ELR (cell line): ENCODE measurements at places on chromosomes 12 and 14.

- peak; percentile 60 for DNase-seq
These were observed 212.6 kb downstream of the SLC16A7 start for GRCh38 chr12:59808317-59808910.

DNA sequence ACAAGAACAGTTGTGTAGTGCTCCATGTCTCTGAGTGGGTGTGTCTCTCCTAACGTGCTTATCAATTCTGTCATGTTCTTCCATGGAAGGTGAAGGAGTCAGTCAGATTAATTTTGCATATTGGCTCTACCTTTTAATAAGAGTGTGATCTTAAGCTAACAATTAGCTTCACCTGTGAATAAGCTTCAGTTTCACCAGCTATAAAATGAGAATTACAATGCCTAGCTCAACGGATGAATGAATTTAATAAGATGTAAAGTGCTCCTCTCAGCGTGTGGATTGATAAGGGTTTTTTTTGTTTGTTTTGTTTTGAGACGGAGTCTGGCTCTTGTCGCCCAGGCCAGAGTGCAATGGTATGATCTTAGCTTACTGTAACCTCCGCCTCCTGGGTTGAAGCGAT is 32.7 kb downstream of the CCDC175 start:
- DNase-seq = no peak

GRCh38 chr14:61099216-61099835 is 118.3 kb downstream of the SLC38A6 start:
- no peak for DNase-seq

DNA sequence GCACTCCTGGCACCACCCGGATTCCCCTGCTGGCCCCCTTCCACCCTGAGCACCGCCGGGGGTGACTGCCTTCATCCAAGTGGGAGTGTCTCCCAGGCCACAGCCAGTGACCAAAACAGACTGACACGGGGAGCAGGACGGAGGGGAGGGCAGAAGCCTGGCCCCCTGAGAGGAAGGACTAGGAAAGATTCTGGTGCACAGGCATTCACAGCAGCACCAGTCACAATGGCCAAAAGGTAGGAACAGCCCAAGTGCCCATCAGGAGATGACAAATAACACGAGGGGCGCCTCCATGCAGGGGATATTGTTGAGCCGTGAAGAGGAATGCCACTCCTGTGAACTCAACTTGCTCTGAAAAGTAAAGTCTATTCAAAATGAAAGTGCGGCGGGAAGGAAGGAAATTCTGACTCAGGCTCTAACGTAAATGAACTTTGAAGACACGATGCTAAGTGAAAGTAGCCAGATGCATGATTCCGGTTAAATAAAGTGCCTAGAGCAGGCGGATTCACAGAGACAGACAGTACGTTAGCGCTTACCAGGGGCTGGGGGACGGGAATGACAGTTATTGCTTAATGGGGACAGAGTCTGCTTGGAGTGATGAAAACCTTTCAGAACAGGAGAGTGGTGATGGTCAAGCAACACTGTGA is 146.1 kb upstream of the NCOR2 start:
- peak; percentile 80 for DNase-seq

- no peak for DNase-seq
These were observed 134.1 kb downstream of the SLC41A2 start for GRCh38 chr12:104823985-104824461.

DNA sequence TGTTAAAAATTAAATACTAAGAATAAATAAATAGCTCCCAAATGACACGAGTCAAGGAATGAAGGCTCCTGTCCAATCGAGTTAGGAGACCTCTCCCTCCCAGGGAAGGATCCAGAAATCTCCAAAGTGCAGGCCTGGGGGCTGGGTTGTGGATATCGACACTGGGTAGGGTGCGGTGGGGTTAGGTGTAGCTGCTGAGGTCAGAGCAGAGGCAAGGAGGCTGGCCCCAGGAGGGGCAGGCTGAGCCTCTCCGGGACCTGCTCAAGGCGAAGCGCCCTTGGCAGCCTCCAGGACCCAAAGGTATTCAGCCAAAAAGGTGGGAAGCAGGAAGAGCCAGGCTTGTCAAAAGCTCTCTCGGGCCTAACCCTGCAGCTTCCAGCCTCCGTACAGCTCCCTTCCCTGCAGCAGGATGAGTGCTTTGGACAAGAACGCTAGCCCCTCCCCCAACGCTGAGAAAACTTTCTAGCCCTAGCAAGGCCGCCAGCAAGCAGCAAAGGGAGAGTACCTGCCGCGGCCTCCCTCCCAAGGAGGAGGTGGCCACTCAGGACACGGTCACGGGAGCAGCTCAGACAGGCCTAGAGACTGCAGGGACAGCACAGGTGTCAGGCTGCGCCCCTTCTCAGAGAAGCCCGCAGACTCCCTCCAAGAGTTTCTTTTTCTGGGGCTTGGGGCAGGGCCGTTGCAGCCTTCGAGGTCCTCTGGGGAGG is 3.7 kb upstream of the PNMA1 start:
- no peak for DNase-seq

GRCh38 chr12:124742678-124743077 is 121.0 kb downstream of the SCARB1 start:
- no peak for DNase-seq

GRCh38 chr14:76426161-76426696 is 50.3 kb downstream of the ESRRB start:
- peak; percentile 11 for DNase-seq

DNA sequence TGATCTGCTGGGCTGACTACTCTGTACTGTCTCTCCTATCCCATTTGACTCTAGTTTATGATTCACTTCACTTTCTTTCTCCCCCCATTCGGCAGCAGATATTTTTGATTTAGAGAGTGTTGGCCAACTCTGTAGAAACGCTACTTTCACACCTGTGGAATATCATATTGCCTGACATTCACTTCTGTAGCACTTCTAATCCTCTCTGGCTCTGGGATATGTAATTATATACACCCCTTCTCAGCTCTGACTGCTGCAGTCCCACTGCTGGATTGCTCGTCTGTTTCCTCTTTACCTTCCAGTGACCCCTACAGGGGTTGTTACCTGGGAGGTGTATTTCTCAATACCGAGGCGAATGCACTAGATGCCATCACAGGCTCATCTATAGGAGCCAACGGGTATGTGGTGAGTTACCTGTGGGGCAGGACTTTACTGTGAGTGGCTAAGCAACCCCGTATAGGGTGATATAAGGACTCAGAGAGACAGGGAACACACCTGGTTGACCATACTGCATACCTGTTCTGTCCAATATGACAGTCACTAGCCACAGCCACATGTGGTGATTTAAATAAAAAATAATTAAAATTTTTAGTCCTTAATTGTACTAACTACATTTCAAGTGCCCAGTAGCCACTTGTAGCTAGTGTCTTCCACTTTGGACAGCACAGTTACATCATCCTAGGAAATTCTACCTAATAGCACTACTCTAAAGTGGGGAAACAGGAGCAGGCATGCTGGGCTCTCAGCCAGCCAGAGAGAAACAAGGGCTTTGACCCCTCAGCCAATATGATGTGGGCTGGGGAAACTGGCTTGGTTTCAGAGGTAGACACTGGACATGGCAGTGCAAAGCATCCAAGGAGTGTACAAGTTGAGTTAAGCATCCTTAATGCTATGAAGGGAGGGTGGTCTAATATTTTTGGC is 95.0 kb downstream of the C12orf75 start:
- DNase-seq = no peak

- DNase-seq = no peak
These were observed 48.2 kb upstream of the VSX2 start for GRCh38 chr14:74190927-74191575.

GRCh38 chr12:106582641-106583230 is at the start of gene RFX4:
TSS of gene RFX4 (plus strand) at chr12:106583004. CDS start at chr12:106583321, 317 bp downstream.
- peak; percentile 13 for DNase-seq

- DNase-seq = peak; percentile 45
These were observed 5.2 kb upstream of the ATG14 start for GRCh38 chr14:55416866-55417265.

DNA sequence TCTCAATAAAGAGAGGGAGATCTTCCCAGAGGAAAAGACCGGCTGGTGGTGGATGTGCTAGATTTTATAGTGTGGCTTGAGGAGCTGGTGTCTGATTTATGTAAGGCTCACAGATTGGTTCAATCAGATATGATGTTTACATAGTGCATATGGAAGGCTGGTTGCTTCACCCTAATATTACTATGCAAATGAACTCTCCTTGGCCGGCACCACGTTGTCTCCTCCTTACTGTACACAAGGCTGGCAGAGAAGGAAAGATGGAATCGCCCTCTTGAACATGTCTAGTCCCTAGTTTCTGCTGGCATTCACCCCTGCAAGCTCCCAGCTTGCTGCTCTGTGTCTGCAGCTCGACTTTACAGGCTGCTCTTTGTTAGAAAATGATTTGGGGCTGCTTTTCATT is 8.9 kb downstream of the FAM186A start:
- DNase-seq = no peak

- no peak for DNase-seq
These were observed 17.9 kb upstream of the CLEC7A start for GRCh38 chr12:10147714-10148403.

DNA sequence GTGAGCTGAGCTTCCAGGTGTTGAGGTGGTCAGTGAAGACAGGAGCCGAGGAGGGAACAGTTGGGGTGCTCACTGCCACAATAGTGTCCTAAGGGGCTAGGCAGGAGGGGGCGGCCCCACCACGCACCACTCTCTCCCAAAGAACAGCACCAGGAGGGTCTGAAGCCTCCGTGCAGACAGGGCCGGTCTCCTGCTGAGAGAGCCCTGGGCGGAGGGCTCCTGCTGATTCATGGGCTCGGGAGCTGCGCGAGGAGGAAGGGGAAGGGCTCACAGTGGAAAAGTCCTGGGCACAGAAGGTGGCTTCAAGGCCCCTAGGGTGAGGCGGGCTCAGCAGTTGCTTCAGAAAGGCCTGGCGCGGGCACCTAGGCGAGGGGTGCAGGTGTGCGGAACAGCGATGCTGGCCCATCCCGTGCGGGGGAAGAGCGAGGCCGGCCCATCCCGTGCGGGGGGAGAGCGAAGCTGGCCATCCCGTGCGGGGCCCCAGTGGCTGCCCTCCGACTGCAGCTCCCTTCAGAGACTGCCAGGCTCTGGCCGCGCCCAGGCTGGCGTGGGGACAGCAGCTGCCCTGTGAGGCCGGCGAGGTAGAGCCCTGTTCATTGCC is 176.7 kb downstream of the ADGRD1 start:
- no peak for DNase-seq

DNA sequence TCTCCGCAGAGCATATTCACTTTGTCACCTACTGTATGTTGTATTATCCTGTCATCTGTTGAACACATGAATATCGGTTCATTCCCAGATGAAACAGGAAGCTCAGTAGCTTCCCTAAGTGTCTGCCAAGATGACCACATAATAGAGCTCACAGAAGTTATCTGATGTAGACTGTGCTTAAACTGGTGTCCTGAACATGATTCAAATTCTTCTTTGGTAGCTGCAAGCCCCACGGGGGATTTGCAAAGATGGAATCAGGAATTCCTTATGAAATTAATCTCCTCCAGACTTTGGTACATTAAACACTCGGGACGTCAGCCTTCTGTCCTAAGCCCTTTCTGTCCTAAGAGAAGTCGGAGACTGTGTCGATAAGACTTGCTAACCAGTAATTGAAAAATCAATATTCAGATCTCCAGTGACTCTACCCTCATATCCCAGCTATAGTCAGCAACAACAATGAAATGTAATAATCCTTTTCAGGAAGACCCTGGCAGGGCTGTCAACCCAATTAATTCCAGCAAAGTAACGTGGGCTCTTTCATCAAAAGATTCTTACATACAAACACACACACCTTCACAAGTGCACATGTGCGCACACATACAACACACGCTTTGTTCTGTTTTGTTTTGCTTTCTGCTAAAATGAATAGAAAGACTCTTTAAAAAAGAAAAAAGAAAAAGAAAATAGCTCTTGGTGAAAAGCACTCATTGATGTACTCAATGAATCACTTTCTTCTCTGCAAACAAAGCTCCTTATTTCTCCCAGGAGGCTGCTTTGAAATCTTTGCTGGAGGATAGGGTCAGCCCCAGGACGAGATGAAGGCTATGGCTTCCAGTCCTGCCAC is 127.2 kb downstream of the RIMBP2 start:
- DNase-seq = no peak

GRCh38 chr14:96297997-96298515 is 42.0 kb downstream of the BDKRB1 start:
- DNase-seq = no peak

DNA sequence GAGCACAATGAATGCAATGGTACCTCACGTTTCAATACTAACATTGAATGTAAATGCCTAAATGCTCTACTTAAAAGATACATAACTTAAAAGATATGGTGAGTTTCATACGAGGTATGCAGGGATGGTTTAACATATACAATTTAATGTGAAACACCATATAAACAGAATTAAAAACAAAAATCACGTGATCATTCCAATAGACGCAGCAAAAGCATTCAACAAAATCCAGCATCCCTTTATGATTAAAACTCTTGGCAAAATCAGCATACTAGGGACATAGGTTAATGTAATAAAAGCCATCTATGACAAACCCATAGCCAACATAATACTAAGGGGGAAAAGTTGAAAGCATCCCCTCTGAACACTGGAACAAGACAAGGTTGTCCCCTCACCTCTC is 845.7 kb downstream of the SLC16A7 start:
- no peak for DNase-seq

DNA sequence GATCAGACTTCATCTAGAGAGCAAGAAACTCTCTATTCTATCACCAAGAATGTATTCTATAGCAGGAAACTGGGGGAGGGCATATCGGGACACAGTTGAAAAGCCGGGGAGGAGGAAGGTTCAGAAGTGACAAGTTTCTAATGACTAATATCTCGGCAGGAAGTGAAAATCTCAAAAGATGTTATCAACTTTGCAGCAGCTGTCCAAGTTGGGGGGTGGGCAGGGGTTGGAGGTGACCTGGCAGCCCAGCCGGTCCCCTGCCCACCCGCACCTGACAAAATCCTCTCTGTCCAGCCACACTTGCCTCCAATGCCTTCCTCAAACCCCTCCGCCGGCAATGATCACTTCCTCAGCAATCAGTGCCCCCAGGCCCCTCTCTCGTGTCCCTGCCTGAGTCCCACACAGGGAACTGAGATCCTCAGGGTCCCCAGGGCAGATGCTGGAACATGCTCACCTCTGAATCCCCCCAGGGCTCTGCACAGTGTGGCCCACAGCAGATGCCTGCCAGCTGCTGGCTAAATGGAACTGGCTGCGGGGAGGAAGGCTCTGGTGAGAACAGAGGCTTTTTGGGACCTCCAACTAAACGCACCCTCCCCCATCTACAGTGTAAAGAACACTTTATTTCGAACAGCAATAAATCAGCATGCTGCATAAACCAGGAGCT is 43.9 kb downstream of the CCDC88C start:
- DNase-seq = no peak

DNA sequence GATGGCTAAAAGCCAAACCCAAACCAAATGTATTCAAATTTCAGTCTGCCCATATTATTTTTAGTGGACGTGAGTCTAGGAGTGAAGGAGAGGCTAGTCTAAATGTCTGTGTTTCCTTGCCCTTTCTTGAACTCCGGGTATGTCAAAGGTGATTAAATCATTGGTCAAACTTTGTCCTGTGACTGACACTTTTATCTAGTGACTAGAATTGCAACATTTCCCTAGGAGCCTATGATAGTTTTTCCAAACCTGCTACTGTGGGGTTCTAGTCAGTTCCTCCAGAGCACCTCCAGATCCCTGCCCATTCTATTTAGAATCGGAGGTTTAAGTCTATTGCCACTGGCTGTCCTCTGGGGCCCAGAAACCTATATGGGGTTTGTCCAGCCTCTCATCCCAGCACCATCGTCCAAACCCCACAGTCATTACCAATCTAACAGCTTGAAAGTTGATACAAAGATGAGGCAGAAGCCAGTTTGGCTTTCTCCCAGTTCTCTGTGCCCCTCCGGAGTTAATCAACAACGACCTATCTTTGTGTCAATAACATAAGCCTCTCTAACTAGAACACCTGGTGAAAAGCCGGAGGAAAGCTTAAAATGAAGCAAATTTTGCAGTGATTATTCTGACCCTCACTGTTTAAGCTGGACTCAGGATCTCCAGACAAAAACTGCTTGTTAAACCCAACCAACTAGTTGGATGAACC is 306.7 kb downstream of the ZFP36L1 start:
- no peak for DNase-seq
